T-helper 1 cell (primary cell): ENCODE measurements at places on chromosomes 7 and 10.

DNA sequence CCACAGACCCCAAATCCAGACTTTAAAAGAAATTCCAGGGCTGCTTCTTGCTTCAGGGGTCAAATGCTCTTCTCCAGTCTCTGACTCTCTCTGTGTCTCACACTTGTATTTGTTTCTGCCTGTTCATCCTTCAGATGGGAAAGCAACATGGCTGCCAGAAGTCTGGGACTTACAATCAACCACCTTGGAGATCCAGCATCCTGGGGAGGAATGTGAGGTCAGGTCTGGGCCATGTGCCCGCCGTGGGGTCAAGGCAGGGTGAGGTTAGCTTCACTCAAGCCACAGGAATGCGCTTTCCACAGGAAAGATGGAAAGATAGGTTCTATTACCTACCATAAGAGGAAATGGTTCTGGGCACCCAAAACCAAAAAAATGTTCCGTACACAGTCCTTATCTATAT, 34.3 kb upstream of the NPVF start:
- DNase-seq = no peak

DNA sequence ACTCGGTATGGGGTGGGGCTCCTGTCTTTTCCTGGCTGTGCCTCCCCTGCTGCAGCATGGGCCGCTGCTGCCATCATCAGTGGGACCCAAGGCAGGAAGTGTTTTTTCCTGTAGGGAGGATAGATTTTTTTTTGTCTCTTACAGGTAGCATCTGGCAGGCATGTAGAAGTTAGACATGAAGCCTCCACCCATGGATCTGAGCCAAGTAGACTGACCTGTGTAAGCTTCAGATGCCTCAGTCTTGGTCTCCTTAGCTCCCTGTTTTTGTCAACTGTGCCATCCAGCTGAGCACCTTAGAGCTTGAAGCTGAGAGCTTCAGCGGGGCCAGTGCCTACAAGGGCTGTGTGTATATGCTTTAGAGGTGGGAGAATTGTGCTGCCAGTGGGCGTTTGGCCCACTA, 93.5 kb downstream of the AUTS2 start:
- DNase-seq = no peak

DNA sequence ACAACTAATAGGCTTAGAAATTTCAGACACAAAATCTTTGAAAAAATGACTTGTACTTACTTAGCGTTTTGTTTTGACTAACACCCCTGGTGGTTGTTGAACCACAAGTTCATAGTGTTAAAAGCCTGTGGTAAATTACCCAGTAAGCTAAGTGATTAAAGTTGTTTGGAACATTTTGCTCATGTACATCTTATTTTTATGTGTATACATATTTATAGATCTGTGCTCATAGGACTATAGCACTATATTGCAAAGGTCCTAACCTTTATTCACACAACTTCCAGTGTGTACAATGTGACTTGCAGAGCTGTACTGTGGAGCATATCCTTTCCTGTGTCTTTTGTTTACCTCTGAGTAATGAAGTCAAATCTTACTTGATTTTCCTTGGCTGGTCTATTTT, 79.6 kb downstream of the BMPR1A start:
- no peak for DNase-seq

- DNase-seq = no peak
Observed at GRCh38 chr7:69860941-69861622, 262.8 kb downstream of the AUTS2 start.

- no peak for DNase-seq
Observed at GRCh38 chr10:15251791-15252380, 83.4 kb upstream of the NMT2 start.

DNA sequence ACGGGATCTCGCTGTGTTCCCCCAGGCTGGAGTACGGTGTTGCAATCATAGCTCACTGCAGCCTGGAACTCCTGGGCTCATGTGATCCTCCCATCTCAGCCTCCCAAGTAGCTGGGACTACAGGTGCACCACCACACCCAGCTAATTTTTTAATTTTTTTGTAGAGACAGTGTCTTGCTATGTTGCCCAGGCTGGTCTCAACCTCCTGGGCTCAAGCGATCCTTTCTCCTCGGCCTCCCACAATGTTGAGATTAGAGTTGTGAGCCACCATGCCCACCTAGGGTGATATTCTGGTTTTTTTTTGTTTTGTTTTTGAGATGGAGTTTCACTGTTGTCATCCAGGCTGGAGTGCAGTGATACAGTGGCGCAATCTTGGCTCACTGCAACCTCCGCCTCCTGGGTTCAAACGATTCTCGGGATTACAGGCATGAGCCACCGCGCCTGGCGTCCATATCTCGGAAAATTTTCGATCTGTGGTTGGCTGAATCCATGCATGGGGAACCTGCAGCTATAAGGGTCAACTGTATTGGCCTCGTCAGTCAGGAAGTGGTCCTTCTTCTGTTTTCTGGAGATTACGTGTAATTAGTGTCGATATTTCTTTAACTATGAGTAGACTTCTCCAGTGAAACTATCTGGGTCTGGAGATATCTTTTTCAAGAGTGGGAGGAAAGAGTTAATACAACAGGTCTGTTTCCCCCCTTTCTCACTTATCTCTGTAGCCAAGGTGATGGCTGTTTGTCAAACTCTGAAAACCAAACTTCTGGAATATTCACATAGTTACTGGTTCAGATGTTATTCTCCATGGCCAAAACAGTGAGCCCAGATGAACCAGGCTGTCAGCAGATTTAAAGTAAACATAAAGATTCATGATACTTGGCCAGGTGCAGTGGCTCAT, 21.0 kb upstream of the FIS1 start:
- no peak for DNase-seq

- no peak for DNase-seq
Observed at GRCh38 chr7:73960548-73960947, 67.4 kb upstream of the ELN start.

- no peak for DNase-seq
Observed at GRCh38 chr7:157625973-157626742, 289.4 kb downstream of the DNAJB6 start.

- no peak for DNase-seq
Observed at GRCh38 chr10:116748041-116748440, 5.7 kb upstream of the HSPA12A start.

DNA sequence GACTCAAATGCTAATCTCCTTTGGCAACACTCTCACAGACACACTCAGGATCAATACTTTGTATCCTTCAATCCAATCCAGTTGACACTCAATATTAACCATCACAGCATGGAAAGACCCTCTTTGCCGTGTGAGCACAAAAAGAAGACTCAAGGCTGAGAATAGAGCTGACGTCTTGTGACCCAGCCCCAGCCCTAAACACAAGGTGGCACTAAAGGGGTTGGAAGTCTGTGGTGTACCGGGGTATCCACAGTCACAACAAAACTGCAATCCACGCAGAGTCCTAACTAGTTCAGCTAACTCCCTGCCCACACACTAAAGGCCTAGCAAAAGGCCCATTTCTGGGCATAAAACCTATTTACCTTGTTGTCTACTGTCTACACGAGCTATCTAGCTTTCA, 200.1 kb downstream of the ACTR3B start:
- no peak for DNase-seq
